NCI-H510A treated with DMSO at 0.1 percent for 48 hours (cell line): ENCODE measurements at places on chromosomes 2 and 18.

GRCh38 chr2:126748929-126749518, 93.1 kb downstream of the GYPC start:
- no peak for DNase-seq

DNA sequence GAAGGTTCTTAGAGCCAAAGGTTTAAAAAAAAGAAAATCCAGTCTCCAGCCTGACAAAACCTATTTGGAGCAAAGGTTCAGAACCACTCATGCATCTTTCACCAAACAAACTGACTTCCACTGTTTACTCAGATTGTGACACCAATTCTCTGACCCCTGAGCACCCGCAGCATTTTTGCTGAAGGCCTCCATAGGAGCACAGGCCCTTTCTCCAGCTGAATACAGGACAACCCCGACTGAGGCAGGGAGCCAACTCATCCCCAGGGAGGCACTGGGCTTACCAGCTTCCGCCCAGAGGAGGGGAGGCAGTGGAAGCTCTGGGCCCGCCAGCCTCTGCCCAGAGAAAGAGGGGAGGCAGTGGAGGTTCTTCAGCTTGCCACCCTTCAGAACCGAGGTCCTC, 51.0 kb upstream of the CNGA3 start:
- DNase-seq, result no peak

GRCh38 chr2:204116159-204116792, 179.7 kb downstream of the ICOS start:
- DNase-seq, result no peak

DNA sequence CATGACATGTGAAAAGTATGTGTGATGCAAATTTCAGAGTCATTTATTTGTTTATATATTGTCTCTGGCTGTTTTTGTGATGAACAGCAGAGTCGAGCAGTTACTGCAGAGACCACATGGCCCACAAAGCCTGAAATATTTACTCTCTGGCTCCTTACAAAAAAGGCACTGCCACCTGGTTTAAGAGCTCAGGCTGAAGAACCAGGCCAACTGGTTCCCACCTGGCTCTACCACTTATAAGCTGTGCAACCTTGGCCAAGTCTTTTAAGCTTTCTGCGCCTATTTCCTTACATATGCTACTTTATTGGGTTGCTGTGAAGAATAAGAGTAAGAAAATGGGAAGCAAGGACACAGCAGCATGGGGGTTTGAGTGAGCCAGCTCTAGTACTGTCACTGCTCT, 207.6 kb downstream of the L3MBTL4 start:
- DNase-seq, result peak; percentile 94

GRCh38 chr18:78722929-78723710, 256.5 kb upstream of the SALL3 start:
- no peak for DNase-seq

- DNase-seq, result peak; percentile 61
Measured at GRCh38 chr2:207073801-207074678, 91.7 kb downstream of the KLF7 start.

DNA sequence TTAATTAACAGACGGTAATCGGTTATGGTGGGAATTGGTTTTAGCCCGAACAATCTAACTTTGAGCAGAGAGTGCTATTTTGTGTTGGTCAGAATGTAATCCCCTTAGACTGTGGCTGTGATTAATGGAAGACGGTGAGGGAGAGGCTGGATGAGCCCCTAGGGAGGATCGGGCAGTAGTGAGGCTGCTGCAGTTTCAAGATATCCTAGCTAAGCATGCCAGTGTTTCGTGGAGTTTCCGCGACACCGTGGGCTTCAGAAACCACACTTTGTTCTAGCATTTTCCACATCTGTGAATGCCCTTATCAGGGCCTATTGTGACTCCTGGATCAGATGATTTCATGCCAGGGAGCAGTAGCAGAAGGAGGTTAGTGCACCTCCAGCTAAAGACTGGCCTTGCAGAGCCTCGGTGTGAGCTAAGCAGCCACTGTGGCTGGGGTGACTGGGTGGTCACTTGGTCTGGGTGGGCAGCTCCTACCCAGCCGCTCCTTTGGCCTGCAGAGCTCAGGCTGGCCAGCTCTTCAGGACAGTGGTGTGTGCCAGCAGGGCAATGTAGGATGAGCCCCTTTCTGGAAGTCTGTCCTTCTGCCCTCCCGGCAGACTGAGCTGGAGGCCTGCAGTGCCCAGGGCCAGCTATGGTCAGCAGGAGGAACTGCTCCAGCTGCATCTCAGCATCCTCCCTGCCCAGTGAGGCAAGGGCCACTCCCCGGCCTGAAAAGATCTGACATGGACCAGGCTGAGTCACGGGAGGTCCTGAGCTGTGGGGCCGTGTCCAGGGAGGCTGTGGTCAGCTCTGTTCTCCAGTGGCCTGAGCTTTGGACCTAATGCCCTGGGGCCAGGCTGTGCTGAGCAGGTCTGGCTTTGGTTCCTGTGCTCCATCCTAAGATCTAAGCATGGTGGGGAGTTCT, 142.6 kb upstream of the GPC1 start:
- DNase-seq, result no peak

GRCh38 chr2:11117776-11118175, 37.5 kb upstream of the SLC66A3 start:
- no peak for DNase-seq

DNA sequence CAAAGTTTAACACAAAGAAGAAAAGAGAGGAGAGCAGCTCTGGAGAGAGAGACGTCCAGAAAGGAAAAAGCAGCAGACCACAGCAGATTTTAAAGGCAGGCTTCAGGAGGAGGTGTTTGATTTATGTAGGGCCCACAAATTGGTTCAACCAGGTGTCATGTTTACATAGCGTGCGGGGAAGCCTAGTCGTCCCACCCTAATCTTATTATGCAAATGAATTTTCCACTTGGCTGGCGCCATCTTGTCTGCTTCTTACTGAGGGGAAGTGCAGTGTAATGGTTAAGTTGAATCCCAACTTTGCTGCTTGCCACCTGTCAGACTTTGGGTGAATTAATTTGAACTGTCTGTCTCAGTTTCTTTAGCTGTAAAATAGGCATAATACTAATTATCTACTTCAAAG, 282.4 kb upstream of the CYRIA start:
- DNase-seq, result peak; percentile 54

DNA sequence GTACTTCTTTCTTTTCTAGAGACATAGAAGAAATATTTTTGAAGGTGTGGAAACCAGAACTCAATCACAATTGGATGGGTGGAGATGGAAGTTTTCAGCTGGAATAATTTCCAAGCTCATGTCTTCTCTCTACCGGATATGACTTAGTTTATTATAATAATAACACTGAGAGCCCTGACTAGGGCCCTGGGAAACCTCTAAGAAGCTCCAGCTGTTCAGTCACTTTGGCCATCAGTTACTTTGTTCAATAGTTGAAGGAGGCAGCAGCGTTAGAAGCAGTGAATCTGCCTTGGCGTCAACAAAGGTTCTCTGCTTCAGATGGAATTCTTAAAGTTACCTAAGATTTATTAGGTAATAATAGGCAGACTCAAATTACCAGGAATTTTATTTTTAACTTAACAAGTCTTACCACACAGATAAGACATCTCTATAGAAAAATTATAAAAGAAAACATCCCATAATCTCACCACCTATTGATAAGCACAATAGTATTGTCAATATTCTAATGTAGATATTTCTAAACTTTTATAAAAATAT, 293.8 kb upstream of the CHAC2 start:
- DNase-seq, result no peak

DNA sequence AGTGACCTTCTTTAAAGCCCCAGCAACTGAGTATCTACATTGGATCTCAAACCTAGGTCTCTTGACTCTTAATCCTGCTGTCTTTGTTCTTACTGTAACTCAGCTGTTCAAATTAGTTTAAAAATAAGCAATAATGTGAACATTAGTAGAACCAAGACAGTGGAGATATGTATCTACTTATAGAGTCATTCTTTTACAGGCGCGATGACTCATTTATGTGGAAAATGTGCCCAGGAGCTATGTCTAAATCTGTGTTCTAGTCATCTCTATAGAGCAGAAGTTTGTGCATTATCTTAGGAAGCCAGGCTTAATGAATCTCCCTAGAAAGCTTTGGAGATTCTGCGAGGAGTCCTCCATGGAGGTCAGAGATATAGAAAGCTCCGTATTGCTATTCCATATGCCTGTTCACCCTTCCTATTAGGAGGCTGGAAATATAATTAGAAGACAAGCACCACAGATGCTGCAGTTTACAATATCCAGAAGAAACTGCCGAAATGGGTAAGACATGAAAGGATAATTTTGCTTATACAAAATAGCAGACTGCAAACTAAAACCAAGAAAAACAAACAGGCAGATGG, 211.6 kb downstream of the TRIB2 start:
- no peak for DNase-seq

- DNase-seq, result peak; percentile 15
Measured at GRCh38 chr18:2961821-2962220, 51.1 kb downstream of the LPIN2 start.

GRCh38 chr18:66972681-66973080, 368.8 kb upstream of the CDH19 start:
- DNase-seq, result no peak

GRCh38 chr18:32920796-32921787, 148.3 kb upstream of the KLHL14 start:
- no peak for DNase-seq

- no peak for DNase-seq
Measured at GRCh38 chr2:195861821-195862220, 204.8 kb downstream of the SLC39A10 start.

DNA sequence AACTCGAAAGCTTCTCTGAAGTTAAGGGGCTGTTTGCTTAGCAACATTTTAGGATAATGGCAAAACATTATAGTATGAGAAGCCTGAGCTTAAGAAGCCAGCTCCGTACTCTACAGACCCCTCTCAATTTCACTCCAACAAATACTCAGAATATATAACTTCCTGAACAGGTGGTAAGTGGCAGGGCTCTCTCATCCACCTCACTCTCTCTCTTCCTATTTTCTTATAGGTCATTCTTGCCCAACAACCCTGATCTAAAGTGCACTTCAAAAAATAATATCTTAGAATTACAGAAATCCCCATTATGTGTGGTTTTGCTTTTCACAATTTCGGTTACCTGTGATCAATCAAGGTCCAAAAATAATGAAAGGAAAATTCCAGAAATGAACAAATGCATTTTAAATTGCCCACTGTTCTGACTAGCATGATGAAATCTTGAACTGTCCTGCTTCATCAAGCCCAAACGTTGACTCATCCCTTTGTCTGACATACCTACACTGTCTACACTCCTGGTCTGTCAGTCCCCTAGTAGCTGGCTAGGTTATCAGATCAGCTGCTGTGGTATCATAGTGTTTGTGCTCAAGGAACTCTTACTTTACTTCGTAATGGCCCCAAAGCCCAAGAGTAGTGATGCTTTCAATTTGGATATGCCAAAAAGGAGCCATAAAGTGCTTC, 122.8 kb upstream of the COL5A2 start:
- no peak for DNase-seq

DNA sequence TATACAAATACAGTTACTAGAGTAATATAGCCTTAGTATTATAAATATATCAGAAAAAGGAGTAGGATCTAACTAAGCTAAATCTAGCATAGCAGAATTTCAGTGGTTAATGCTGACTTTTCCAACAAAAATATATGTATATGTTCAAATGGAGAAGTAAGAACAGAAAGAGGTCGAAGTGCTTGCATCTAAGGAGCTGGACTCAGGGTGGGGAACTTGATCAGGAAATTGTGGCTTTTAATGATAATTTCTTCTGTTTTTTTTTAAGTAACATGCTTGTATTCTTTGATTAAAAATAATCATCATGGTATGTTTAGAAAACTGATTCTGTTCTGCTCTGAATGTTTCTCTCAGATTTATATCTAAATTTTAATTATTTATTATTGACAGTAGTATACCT, 327.1 kb downstream of the GALNT13 start:
- no peak for DNase-seq

DNA sequence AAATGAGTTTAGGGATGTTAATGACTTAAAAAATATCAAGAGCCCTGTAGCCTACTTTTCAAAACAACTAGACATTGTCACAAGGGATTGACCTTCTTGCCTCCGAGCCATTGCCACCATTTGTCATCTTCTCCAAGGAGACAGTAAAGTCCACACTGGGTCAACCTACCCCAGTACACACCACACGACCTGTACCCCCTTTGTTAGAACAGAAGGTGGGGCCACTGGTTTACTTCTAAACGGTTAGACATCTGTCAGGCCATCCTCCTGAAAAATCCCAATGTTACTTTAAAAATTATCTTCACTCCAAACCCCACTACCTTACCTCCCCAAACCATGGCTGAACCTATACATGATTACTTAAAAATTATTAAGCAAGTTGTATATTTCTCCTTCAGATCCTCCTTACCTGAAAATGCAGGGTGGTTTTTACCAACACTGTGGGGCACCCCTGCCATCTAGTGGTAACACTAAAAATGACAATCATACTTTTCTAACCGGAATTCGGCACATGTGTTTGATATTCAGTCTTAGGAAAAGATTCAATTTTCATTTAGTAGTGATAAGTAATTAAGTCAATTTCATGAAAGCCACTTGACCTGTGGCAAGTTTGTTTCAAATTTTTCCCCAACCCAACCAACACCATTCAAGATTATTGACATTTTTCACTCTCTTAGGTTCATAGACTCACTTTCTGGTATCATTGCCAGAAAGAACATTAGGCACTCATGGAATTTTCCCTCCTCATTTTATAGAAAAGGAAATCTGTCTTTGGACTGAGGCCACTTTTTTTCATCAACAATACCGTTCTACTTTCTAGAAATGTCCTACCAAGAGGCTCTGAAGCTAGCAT, 265.3 kb upstream of the PKDCC start:
- peak; percentile 30 for DNase-seq

DNA sequence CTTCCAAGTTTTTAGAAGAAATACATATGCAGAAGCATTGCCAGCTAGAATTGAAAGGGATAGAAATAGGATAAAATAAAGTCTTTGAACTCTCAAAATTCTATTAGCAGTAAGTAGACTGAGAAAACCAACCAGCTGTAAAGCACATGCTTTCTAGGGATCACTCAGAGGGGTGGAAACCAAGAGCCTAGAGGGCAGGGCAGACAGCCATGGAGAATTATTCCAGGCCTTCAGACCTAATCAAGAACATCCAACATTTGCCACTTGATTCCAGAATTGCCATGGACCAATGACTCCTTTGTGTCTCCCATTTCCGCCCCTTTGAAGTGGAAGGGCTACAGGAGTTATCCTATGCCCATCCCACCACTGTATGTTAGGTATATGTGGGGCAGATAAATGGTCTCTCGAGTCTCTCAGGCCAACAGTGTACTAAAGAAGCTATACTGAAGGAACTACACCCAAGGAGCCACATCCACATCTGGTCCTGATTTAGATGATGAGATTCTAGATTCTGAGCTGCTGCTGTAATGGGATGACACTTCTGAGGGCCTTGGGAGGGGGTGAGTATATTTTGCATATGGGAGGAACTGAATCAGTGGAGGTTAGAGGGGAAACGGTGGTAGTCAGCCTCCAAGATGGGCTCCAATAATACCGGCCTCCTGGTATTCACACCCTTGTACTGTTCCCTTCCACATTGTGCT, 4.0 kb downstream of the FARSB start:
- DNase-seq, result no peak

- DNase-seq, result no peak
Measured at GRCh38 chr18:49973592-49973991, 160.3 kb upstream of the ACAA2 start.
